ENCODE measurements at places on chromosomes 7 and 10.

GRCh38 chr10:53396876-53397275 lies 624.3 kb upstream of the MBL2 start:
- DNase-seq: no peak

DNA sequence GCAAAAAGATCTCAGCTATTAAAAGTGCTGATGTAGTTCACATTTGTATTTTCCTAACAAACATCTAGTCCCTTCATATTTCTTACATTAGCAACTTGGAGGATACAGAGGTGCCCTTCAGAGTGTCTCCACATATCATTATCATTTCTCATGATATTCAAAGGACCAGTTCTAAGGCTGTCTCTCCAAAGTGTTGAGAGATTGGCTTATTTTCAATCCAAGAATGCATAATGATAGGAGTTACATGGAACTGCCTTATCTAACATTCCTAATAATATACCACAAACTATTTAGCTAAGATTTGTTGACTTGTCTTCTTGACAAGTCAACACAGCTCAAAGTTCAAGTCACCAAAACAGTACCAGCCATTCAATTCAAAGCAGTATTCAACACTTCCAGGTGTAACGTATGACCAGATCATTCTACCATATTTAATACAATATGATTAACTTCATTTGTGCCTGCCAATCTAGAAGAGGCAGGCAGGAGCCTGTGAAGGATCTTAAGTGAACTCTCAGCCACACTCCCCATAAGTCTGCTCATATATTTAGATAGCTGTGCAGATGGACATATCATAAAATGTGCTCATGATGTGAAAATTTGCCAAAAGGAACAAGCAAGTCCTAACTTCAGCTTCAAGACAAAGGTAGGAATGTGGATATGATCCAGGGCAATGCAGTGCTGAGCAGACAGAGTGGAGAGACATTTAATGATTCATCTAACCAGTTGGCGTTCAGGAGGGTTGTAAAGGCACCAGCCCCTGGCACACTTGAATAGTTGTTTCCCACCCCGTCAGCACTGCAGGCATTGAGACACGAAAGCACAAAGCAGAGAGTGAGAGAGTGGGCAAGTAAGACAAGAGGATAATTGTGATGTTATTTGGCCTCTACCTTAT lies 108.3 kb downstream of the MTERF1 start:
- DNase-seq: no peak

GRCh38 chr10:131724891-131725580 lies 175.8 kb upstream of the PPP2R2D start:
- DNase-seq: no peak

DNA sequence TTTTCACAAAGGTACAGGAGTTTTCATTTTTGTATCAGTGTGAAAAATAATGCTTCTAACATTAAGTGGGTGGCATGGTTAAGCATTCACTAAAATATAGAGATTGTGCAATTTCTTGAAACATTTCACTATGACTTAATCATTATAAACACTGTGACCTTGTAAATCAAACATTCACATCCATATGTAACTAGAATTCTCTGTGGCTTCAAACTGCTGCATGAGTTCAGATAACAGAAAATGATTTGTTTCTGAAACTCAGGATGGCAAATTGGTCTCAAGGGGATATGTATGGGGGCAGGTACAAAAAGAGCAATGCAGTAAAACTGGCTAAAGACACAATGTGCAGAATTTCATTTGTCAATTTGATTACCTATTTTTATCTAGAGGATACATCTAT lies 3.8 kb downstream of the FAM133B start:
- DNase-seq: no peak

GRCh38 chr7:51256916-51257315 lies 59.7 kb downstream of the COBL start:
- DNase-seq: no peak

DNA sequence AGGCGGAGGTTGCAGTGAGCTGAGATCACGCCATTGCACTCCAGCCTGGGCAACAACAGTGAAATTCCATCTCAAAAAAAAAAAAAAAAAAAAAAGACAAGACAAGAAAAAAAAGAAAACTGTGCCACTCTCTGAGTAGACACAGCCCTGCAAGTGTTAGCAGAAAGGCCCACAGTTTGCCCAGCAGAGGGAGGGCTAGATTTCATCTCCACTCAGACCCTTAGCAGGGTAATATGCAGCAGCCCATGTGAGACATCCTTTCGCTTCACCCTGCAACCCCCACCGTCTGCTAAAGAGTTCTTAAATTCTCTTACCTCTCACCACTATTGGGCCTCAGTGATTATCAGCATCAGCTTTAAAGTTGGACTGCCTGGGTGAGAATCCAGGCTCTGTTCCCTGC lies 38.2 kb downstream of the CTNNA3 start:
- DNase-seq: no peak

DNA sequence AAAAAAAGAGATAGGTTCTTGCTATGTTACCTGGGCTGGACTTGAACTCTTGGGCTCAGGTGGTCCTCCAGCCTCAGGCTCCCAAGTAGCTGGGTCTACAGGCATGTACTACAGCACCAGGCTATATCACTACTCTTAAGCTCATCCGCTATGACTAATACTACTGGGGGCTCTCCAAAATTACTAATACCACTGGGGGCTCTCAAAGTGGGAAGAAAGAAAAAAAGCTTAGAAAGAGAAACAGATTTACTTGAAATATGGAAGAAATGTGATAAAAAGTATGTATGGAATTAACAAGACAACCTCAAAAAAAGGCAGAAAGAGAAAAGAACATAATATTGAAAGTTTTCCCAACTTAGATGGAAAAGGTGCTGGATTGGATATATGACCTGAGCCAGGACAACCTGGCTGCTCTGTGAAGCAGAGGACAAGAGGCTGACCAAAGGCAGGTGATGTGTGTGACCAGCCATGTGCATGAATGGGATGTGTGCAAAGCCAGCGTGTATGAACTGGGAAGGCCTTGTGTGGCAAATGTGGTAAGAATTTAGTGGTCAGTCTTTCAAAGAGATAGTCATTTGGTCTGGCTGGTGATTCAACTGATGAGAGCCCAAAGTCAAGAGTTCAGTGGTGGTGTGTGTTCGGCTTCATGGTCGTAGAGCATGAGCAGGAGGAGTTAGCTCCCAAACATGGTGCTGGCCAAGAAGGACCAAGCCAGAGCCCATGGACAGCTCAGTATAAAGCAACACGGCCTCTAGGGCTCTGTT lies 232.4 kb upstream of the KLF14 start:
- no peak for DNase-seq

GRCh38 chr10:75032813-75033212 lies 78.6 kb upstream of the SAMD8 start:
- no peak for DNase-seq

Data from AG09319 (cell line).